ENCODE measurements at places on chromosomes 3 and 15. TPM values are rescaled to one million over a fixed set of nuclear protein-coding genes. Genes with fewer than 3 reads are reported as not detected.

The SLC27A2 gene
- 0.66 TPM for total RNA-seq

The ADIPOQ gene
- total RNA-seq, result not detected

The GREM1 gene
- 364 TPM for total RNA-seq

The BCL2A1 gene
- 5.9 TPM for total RNA-seq
